SJCRH30 (cell line): ENCODE measurements at places on chromosomes 11 and 22. TPM values are rescaled to one million over a fixed set of nuclear protein-coding genes. Genes with fewer than 3 reads are reported as not detected.
A peak's percentile ranks its signal among the peaks of the same experiment; 100 is the strongest.

GRCh38 chr11:38718659-38719058, 2120.6 kb upstream of the RAG2 start:
- H3K4me1 ChIP-seq, result no peaks in the 10 kb centered on the region; the same call in 1 of the 2 replicates
- no peak overlapping the region for H3K4me3 ChIP-seq
- no peaks in the 10 kb centered on the region for H3K27me3 ChIP-seq
- H3K36me3 ChIP-seq, result no peaks in the 10 kb centered on the region
- DNase-seq, result no peak
- H3K27ac ChIP-seq, result no peak overlapping the region

DNA sequence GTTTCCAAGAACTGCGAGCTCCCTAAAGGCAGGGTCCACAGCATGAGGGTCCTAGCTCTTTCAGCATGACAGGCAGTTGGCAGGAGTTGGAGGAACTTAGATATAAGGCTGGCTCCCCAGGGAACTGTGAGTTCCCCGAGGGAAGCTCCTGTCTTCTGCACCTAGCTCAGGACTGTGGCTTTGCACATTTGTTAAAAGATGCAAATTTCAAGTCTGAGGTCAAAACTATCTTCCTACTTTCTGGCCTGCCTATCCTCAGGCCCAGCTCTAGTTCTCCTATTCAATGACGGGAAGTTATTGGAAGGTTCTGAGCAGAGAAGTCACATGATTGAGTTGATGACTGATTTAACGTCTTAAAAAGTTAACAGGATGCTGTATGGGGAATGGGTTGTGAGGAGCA, 11.7 kb upstream of the UCP3 start:
- H3K27ac ChIP-seq, result no peak overlapping the region
- no peak for DNase-seq
- no peak overlapping the region for H3K4me3 ChIP-seq
- no peaks in the 10 kb centered on the region for H3K27me3 ChIP-seq
- no peaks in the 10 kb centered on the region for H3K4me1 ChIP-seq

Gene EHF
- total RNA-seq, result not detected in 2 replicates

DNA sequence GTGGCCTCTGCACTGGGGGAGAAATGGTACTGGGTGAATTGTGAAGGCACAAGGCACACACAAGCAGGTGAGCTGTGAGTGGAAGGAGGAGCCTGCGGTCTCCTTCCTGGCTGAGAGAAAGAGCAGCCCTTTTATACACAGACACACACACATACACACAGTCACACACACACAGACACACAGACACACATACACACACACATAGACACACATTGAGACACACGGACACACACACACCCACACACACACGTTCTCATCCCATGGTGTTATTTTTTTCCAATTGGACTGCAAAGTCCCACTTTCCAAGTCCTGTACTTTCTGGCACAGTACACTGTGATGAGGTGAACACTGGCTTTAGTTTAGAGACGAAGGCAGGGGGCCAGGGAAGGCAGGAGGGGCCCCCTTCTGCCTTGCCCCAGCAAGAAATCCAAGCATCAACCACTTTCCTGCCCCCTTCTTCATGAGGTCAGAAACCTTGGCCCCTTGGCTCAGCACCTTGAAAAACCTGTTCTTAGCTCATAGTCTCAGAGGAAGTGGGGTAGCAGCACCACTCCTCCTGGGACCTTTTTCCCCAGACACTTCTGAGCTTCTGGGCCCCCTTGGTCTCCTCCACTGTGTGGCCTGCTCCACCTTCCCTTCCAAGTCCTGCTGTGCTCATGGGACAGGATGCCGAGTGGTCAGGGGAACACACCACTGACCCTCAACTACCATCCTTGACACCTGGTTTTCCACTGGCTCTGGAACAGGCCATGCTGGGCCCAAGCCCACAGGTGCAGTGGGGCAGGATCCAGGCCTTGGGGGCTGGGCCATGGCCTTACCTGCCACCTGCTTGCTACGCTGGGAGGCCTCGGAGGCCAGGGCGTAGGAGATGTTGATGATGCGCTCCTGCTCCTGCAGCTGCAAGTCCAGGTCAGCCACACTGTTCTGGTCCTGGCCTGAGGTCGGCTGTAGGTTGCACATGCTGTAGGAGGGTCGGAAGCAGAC, 43.8 kb downstream of the C11orf58 start:
- no peak overlapping the region for H3K4me3 ChIP-seq
- no peak for DNase-seq
- no peaks in the 10 kb centered on the region for H3K36me3 ChIP-seq
- no peak overlapping the region for H3K27ac ChIP-seq
- H3K27me3 ChIP-seq, result peaks cover 2% of the 10 kb centered on the region; the same call in 1 of the 2 replicates

Gene SNX32
- 0.04 TPM in 1 of 2 replicates, not detected in the other for total RNA-seq

GRCh38 chr11:82185925-82186324, 547.7 kb downstream of the FAM181B start:
- no peak overlapping the region for H3K4me3 ChIP-seq
- no peak for DNase-seq
- H3K4me1 ChIP-seq, result no peaks in the 10 kb centered on the region
- H3K27me3 ChIP-seq, result no peaks in the 10 kb centered on the region

GRCh38 chr11:95346265-95346664, 115.3 kb upstream of the SESN3 start:
- H3K4me3 ChIP-seq, result no peak overlapping the region
- no peaks in the 10 kb centered on the region for H3K36me3 ChIP-seq
- no peaks in the 10 kb centered on the region for H3K27me3 ChIP-seq
- H3K4me1 ChIP-seq, result no peaks in the 10 kb centered on the region
- no peak overlapping the region for H3K27ac ChIP-seq

- no peak for DNase-seq
- no peaks in the 10 kb centered on the region for H3K36me3 ChIP-seq
- H3K4me1 ChIP-seq, result no peaks in the 10 kb centered on the region
- H3K27ac ChIP-seq, result no peak overlapping the region
These were observed 245.0 kb downstream of the CSNK2A3 start for GRCh38 chr11:11108026-11108425.

DNA sequence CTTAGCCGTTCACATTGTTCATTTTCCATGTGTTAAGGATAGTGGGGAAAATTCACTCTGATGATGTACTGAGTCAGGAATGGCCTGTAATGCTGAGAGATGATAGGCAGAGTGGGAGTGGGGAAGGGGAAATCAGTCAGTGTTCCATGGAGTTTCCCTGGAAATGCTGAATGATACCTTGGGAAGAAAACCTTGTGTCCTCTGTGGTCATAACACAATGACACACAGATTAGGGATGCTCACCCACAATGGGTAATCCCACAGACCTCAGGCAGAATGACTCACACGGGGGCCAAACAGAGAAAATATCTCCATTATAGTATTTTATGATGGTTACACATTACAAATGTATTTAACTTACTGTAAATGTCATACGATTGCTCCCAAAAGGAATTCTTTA, 118.0 kb downstream of the SNX19 start:
- H3K27me3 ChIP-seq, result no peaks in the 10 kb centered on the region
- peaks cover 21% of the 10 kb centered on the region for H3K4me1 ChIP-seq
- H3K36me3 ChIP-seq, result no peaks in the 10 kb centered on the region
- no peak overlapping the region for H3K4me3 ChIP-seq
- peak overlapping the region; percentile 49 for H3K27ac ChIP-seq

Gene OR8K1
- total RNA-seq, result not detected in 2 replicates

Gene SCN4B
- not detected in 2 replicates for total RNA-seq

- no peaks in the 10 kb centered on the region for H3K4me1 ChIP-seq
- H3K4me3 ChIP-seq, result no peak overlapping the region
- H3K27ac ChIP-seq, result no peak overlapping the region
- DNase-seq, result no peak
These were observed 1.4 kb downstream of the PCSK7 start for GRCh38 chr11:117230286-117230961.

- H3K4me3 ChIP-seq, result no peak overlapping the region
- peaks cover 96% of the 10 kb centered on the region for H3K4me1 ChIP-seq
- peak overlapping the region; percentile 55 for H3K27ac ChIP-seq
- H3K27me3 ChIP-seq, result no peaks in the 10 kb centered on the region
These were observed 31.2 kb downstream of the CD82 start for GRCh38 chr11:44596525-44597276.

- H3K4me3 ChIP-seq, result no peak overlapping the region
- no peaks in the 10 kb centered on the region for H3K27me3 ChIP-seq
- DNase-seq, result no peak
- H3K27ac ChIP-seq, result no peak overlapping the region
- no peaks in the 10 kb centered on the region for H3K36me3 ChIP-seq
These were observed 26.6 kb downstream of the A4GALT start for GRCh38 chr22:42693763-42694683.

GRCh38 chr11:35675901-35676610, 13.5 kb downstream of the TRIM44 start:
- no peaks in the 10 kb centered on the region for H3K36me3 ChIP-seq
- no peak overlapping the region for H3K4me3 ChIP-seq
- no peak overlapping the region for H3K27ac ChIP-seq
- no peak for DNase-seq
- no peaks in the 10 kb centered on the region for H3K27me3 ChIP-seq

GRCh38 chr11:126647735-126648134, 292.2 kb downstream of the ST3GAL4 start:
- H3K27me3 ChIP-seq, result no peaks in the 10 kb centered on the region
- H3K4me3 ChIP-seq, result no peak overlapping the region
- no peak overlapping the region for H3K27ac ChIP-seq
- no peak for DNase-seq
- H3K36me3 ChIP-seq, result no peaks in the 10 kb centered on the region
- no peaks in the 10 kb centered on the region for H3K4me1 ChIP-seq

DNA sequence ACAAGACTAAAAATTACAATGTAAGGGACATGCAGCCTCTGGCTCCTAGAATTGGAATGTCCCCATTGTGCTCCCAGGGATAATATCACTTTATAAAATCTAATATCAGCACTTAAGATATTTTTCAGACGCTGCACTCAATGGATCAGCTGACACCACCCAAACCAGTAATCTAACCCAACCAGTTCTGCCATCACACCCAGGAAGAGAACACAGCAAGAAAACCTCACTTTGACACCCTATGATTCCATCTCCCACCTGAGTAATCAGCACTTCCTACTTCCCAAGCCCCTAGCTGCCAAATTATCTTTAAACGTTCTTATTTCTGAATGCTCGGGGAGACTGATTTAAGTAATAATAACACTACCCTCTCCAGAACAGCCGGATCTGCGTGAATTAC, 2.6 kb downstream of the CASP4 start:
- H3K27ac ChIP-seq, result no peak overlapping the region
- H3K4me3 ChIP-seq, result no peak overlapping the region
- no peak for DNase-seq
- no peaks in the 10 kb centered on the region for H3K36me3 ChIP-seq
- no peaks in the 10 kb centered on the region for H3K27me3 ChIP-seq

DNA sequence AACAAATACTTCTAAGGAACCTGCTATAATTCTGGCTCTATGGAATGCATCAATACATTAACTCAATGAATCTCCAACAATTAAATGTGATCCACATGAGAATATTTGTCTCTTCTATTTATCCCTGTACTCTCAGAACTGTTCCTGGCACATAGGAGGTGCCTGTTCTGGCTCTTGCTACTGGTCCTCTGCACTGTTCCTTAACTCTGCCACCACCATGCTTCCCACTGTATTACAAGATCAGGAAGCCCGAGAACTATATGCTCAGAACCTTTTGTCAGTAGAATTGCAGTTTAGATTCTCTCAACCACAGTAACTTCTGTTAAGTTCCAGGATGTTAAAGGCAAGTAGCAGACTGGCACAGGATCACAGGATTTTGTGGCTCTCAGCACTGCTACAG, 376.3 kb upstream of the CCDC90B start:
- no peaks in the 10 kb centered on the region for H3K36me3 ChIP-seq
- no peaks in the 10 kb centered on the region; the same call in 1 of the 2 replicates for H3K4me1 ChIP-seq
- DNase-seq, result no peak
- H3K27me3 ChIP-seq, result no peaks in the 10 kb centered on the region

GRCh38 chr11:2740275-2740940, 40.6 kb upstream of the KCNQ1OT1 start:
- H3K4me1 ChIP-seq, result peaks cover 5% of the 10 kb centered on the region
- DNase-seq, result no peak
- H3K36me3 ChIP-seq, result no peaks in the 10 kb centered on the region
- no peak overlapping the region for H3K27ac ChIP-seq
- no peak overlapping the region for H3K4me3 ChIP-seq
- 0 out of 2 replicates have a peak, but pooled peaks cover 4% of the 10 kb centered on the region for H3K27me3 ChIP-seq

DNA sequence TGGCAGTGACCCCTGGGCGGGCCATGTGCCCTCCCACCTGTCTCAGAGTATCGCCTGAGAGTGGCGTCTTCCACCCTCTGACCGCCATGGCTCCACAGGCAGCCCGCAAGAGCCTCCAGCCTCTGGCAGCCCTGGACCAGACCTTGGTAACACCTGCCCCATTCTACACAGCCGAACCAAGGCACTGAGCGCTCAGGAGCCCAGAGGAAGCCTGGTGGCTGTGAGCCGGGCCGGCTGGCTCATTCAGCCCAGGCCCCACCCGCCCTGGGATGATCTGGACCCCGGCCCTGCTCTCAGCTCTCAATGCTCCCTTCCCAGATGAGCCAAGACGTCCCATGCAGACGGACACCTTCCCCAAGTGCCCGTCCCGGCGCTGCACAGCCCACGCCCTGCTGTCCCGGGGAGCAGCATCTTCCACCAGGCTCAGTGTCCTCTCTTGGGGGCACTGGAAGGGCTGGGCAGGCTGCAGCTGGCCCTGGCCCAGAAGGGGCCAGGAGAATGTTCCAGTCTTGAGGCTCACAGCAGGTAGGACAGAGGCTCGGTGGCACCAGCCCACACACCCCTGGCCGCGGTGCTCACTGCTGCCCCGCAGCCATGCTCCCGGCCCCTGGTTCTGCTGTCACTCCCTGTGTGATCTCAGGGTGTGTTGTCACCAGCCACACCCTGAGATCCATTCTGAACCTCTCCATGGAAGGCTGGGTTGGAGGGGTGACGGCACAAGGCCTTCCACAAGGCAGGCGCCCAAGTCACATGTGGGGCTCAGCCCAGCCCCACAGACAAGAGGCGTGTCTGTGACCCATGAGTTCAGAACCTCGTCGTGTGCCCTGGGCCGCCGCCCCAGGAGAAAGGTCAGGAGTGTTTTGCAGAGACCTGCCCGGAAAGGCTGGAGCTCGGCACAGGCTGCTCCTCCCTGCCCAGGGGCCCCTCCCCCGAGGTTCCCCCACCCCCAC, 24.2 kb upstream of the PPARA start:
- DNase-seq, result no peak
- H3K4me3 ChIP-seq, result no peak overlapping the region
- H3K27me3 ChIP-seq, result no peaks in the 10 kb centered on the region

DNA sequence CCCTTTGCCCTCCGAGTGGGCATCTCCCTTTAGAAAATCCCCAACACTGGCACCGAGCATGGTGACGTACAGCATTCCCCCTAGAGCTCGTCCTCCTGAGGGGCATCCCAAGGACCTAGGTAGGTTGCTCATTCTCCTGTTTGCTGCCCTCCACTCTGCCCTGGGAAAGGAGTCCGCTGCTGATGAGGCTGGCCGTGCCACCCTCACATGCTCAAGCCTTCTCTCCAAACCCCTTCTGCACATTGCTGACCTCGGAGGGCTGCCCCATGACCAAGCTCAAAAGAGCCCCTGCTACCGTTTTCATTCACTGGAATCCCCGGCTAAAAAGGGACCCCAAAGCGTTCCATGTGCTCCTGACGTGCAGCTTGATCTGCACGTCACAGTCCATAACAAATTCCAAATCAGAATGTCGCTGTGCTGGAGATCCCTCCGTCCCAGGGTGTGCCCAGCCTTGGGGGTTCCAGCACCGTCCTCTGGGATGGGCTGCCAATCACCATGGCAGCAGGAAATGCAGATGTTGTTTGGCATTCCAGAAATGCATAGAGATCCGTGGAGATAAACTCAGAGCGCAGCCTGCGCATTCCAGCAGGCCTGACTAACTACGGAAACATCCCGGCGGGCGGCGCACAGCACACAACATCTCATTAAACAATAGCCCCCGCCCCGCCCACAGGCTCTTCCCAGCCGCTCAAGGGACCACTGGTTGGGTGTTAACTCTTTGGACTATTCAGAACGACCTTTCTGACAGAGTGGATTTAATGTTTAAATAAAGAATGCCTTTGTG, 26.3 kb upstream of the GNB1L start:
- H3K36me3 ChIP-seq, result no peaks in the 10 kb centered on the region
- peaks cover 80% of the 10 kb centered on the region for H3K4me1 ChIP-seq
- H3K27ac ChIP-seq, result peak overlapping the region; percentile 81
- H3K4me3 ChIP-seq, result peak overlapping the region; percentile 38
- DNase-seq, result peak; percentile 94
